Activated CD4-positive, alpha-beta T cell treated with anti-CD3 and anti-CD28 coated beads for 4 hours (primary cell): ENCODE measurements at places on chromosomes 1 and 21.

DNA sequence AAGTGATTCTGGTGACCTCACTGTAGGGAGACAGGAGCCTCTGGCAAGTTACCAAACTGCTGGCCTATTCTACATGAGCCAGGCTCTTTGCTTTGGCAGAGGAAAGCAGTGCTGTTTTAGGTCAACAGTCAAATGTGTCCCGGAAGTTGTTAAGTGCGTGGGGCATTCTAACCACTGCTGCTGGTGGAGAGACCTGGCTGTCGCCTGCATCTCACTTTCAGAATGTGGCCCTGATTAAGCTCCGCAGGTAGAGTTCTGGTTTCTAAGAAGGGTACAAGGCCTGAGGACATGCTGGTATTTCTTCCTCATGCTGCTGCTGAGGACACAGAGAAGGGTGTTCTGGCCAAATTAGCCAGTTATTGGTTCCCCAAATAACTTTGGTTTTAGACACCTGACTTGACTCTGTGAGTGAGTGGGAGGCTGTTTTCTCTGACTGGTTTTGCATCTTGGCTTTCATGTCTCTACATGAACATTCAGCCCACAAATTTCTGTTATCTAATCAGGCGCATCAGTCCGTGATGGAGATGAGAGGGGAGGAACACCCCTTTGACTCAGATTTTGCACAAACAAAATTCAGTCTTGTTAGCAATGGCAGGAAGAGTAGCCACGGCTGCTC is 120.8 kb downstream of the LMO4 start:
- DNase-seq = peak; percentile 7

GRCh38 chr1:214553142-214553710 is 1.8 kb upstream of the PTPN14 start:
- no peak for DNase-seq

DNA sequence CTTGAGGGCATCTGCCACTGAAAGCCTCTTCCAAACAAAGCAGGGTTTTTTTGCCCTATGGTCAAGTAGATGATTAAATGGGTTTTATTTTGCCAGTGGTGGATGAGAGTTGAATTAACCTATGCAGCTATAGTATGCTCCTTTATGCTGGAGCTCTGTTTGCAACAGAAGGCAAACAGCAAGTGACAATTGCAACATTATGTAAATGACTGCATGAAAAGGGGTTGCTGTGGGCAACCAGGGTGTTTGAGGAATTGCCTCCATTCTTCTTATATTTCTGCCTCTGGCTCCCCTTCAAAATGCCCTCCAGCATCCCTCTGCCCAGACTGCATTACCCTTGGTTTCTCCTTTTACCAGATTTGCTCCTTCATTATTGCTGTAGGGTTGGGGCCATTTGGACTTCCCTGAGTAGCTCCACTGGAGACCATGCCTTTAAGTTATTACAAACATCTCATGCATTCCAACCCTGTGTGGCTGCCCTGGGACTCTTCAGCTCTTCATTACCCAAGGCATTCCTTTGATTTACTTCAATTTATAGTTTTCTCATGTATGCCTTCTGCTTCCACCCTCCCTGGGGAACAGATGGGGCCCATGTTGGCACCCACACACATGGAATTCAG is 398.4 kb downstream of the PRDM2 start:
- DNase-seq = no peak

DNA sequence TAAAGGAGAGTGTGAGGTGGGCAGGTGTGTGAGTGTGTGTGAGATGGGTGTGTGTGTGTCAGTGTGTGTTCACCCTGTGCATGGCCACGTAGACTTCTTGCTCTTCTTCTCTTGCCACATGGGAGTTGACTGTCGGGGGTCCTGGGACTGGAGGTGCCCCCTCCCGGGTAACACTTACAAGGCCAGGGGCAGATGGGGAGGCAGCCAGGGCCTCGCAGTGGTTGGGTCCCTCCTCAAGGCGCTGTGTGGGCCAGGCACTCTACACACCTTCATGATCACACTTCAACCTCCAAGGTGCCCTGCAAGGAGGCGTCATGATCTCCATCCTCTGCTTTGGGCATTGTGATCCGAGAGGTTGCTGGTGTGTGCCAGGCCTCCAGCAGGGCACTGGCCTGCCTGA is 2.3 kb downstream of the PLA2G2F start:
- DNase-seq = no peak

DNA sequence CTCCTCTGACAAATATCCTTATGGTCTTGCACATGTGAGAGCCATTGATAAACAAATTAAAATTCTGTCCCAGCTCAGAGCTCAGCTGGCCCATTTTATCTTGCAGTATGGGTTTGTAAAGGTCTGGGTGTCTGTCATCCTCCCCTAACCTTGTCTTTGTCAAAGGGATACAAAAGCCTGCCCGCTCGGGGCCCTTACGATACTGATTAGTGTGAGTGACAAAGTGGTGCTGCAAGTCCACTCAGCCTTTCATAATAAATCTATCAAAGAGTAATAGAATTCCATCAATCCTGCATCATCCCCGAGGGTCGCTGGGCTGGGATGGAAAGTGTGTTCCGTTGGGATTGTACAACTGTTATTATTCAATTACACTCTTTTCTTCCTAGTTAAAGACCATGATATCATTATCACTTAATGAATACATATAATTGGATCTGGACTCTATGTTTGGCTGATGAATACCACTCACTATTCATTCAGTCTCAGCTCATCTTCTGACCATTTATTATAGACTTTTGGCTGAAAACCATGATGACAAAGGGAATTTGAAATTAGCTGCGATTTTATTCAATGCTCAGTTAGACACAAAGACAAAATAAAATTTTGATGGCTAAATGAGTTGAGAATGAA is 122.5 kb upstream of the FOXD3 start:
- DNase-seq = no peak

DNA sequence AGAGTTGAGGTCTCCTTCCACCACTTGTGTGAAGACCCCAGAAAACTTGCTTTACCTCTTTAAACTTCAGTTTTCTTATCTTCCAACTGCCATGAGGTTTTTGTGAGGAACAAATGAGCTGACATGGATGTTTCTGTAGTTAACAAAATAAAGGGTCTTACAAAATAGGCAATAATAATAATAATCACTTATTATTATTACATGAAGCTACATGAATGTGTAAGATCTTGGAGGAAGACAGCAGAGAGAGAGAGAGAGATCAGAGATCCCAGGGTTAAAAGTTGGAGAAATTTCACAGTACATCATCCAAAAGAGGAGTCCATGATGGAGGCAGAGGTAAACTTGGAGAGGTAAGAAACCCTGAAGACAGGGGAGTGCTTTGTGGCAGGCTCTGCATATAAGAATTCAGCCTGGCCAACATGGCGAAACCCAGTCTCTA is 10.7 kb downstream of the RCC1 start:
- no peak for DNase-seq

- DNase-seq = no peak
Observed at GRCh38 chr1:180937624-180938225, 25.0 kb downstream of the KIAA1614 start.

DNA sequence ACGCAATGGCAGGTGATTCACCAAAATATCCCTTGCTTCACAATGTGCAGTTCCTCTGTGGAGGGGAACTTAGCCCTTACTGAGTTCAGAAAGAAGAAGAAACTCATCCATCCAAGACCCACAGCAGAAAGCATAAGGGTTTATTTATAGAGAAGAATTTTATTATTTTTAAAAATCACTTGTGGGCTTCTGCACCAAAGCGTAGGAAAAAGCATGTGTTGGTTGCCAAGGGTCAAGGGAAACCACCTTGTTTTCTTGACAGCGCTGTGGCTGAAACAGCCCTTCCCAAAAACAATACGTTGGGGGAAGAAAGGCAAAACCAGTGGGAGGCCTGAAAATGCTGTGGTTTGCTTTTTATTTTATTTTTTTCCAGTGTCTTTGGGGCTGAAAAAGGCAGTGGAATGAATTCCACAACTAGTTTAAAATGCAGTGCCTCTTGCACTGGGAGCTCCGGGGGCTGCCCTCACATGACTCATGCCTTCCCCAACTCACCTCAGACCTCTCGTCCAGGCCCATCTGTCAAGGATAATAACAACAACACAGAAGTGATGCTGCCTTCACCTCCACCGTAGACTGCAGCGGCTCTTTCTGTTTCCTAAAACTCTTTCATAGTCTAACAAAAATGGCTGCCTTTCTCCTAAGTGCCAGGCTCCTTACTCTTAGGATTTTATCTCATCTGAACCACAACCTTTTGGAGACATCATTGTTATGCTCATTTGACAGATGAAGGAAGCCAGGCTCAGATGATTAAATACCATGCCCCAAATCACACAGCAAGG is 224.2 kb upstream of the JUN start:
- no peak for DNase-seq

GRCh38 chr21:42290505-42290904 is 24.7 kb downstream of the TFF3 start:
- no peak for DNase-seq

DNA sequence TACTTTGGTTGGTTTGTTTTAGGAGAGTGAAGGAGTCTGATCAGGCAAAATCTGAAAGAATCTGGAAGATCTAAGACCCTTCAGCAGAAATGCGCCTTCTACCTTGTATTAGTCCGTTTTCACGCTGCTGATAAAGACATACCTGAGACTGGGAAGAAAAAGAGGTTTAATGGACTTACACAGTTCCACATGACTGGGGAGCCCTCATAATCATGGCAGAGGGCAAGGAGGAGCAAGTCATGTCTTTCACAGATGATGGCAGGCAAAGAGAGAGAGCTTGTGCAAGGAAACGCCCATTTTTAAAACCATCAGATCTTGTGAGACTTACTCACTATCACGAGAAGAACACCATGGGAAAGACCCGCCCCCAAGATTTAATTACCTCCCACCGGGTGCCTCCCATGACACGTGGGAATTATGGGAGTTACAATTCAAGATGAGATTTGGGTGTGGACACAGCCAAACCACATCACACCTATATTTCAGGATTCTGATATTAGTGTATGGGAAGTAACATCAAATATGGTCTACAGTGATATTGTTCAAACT is 99.3 kb downstream of the GLUL start:
- no peak for DNase-seq

GRCh38 chr21:16085421-16085820 is 355.6 kb downstream of the USP25 start:
- DNase-seq = no peak

DNA sequence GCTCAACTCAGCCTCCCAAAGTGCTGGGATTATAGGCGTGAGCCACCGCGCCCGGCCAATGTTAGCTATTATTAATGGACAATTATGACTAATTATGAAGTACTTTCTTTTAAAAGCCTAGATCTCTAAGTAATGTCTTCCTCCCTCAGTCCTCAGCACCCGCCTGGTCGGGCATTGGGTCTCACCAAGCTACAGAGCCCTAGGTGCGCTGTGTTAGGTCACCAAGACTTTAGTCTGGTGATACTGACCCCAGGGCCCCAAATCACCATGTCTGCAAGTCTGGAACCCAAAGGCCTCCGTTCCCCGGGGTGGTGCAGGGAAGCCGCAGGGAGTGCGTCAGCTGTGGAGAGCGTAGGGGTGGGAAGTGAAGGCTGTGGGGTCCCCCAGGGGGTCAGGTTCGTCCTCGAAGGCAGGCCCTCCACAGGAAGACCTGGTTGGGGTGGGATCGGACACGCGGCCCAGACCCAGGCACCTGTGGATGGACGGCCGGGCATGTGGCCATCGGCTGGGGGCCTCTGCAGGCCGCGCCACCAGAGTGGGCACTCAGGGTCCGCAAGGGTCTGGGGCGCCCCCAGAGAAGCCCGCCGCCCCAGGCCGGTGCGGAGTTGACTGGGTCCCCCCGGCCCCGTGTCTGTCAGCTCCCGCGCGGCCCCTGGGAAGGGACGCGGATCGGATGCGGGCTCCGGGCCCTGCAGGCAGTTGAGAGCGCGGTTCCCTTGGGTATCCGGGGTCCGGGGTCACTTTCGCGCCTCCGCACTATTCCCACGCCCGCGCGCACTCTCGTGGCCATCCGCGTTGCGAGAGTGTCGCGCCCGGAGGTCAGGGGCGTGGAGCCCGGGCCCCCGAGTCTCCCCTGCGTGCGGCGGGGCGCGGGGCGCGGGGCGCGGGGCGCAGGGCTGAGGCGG is 710 bp upstream of the PDXK start:
- DNase-seq = no peak

DNA sequence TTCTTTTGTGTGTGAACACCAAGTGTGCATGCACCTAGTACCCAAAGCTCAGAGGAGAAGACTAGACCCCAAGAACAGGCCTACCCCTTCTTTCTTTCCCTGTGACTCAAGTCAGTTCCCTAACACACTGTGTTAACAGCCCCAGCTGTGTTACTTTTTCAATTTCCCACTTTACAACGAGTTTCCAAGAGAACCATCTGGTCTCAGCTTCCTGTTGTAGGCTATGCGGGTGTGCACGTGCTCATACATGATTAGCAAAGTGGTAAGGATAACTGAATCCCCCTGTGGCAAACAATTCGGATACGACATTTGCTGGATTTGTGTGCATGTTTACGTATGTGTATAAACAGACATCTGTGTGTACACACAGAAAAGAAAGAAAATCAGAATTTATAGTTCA is 17.9 kb downstream of the IFNAR2 start:
- no peak for DNase-seq

GRCh38 chr1:59697150-59697800 is 117.5 kb upstream of the HOOK1 start:
- peak; percentile 8 for DNase-seq

GRCh38 chr21:40902993-40903392 is 56.0 kb upstream of the DSCAM start:
- DNase-seq = no peak

DNA sequence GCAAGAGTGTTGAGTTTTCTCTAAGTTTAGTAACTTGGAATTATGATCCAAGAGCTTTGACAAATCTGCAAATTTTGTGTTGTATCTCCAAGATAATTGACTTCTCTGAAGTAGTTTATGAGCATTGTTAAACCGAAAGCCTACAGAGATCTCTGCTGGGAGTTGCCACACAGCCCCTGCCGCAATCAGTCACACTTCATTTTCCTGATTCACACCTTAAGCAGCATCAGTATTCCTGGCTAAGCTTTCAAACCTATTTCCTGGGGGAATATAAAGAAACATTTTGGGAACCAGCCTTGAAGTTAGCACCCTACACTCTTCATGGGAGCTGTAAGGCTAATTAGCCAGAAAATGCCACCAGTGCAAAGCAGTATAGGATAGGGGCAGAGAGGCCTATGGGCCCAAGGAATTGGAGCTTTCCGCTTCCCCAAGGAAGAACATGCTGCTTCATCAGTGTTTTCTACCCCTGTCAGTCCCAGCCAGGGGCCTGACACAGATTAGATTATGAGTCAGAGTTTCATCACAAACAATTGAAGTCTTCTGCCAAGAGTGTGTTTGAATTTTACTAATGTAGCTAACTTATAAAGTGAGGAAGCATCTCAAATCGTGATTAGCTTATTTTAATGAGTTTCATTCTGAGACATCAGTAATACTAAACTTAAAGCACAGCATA is 23.2 kb upstream of the CACYBP start:
- no peak for DNase-seq

- DNase-seq = no peak
Observed at GRCh38 chr1:161311595-161312181, 1.9 kb upstream of the MPZ start.

- no peak for DNase-seq
Observed at GRCh38 chr1:244497805-244498204, 36.7 kb downstream of the CATSPERE start.

- DNase-seq = no peak
Observed at GRCh38 chr1:77514921-77515776, 167.3 kb downstream of the ZZZ3 start.
